ENCODE measurements at places on chromosomes 6 and 20. TPM values are rescaled to one million over a fixed set of nuclear protein-coding genes. Genes with fewer than 3 reads are reported as not detected.

HEY2 gene
- total RNA-seq, result 0.10 TPM

ARFGEF3 gene
- total RNA-seq, result under 0.01 TPM

CEP57L1 gene
- total RNA-seq, result 8.7 TPM

HAO1 gene
- not detected for total RNA-seq

SMLR1 gene
- not detected for total RNA-seq

GPX5 gene
- total RNA-seq, result not detected

INSM1 gene
- total RNA-seq, result not detected

Data from mononuclear cell (primary cell).